ENCODE measurements at places on chromosomes 13 and 19. TPM values are rescaled to one million over a fixed set of nuclear protein-coding genes. Genes with fewer than 3 reads are reported as not detected.

NLRP12 gene
- 1.5 TPM for total RNA-seq

KLF2 gene
- total RNA-seq: 54.6 TPM

MISP3 gene
- total RNA-seq: 6.6 TPM

KCTD4 gene
- 0.23 TPM for total RNA-seq

Data from metanephros (tissue), 2 donors.